ENCODE measurements at places on chromosomes 12 and 14. TPM values are rescaled to one million over a fixed set of nuclear protein-coding genes. Genes with fewer than 3 reads are reported as not detected.

The RNASE3 gene
- not detected for total RNA-seq

The TAS2R20 gene
- total RNA-seq = 1.2 TPM

The MANSC1 gene
- total RNA-seq = 1.3 TPM

The TBC1D30 gene
- total RNA-seq = 0.85 TPM

The ERG28 gene
- 3.5 TPM for total RNA-seq

The PLEKHG7 gene
- not detected for total RNA-seq

The MARS1 gene
- total RNA-seq = 81.5 TPM

The NCKAP5L gene
- total RNA-seq = 11.5 TPM

The KCNC2 gene
- not detected for total RNA-seq

The GDF3 gene
- total RNA-seq = not detected

The BHLHE41 gene
- total RNA-seq = 2.1 TPM

The TAS2R50 gene
- 3.1 TPM for total RNA-seq

The CPNE6 gene
- total RNA-seq = not detected

The BICDL1 gene
- total RNA-seq = 0.38 TPM

Measured in regular cardiac myocyte (primary cell).